Left lobe of liver (tissue), 2 donors: ENCODE measurements at places on chromosomes 12 and 14. TPM values are rescaled to one million over a fixed set of nuclear protein-coding genes. Genes with fewer than 3 reads are reported as not detected.

ARPC3 gene
- 54.0 TPM for total RNA-seq

KCNC2 gene
- 0.08 TPM for total RNA-seq

CFL2 gene
- total RNA-seq = 67.4 TPM

- DNase-seq = no peak
These were observed 143.3 kb upstream of the BCL2L14 start for GRCh38 chr12:11927286-11927935.

GRCh38 chr14:70527501-70528105 lies 7.2 kb downstream of the ADAM20 start:
- no peak for DNase-seq

- no peak for DNase-seq
These were observed 225.8 kb upstream of the SOX5 start for GRCh38 chr12:24175284-24175683.

GRCh38 chr12:58434726-58435125 lies 485.6 kb downstream of the LRIG3 start:
- DNase-seq = no peak
